Foreskin fibroblast (primary cell): ENCODE measurements at places on chromosomes 4 and X.

GRCh38 chr4:95158626-95159025, 390.1 kb downstream of the UNC5C start:
- DNase-seq = no peak

GRCh38 chrX:57379296-57379695, 92.8 kb downstream of the FAAH2 start:
- DNase-seq = no peak

GRCh38 chr4:57051524-57051923, 58.7 kb downstream of the IGFBP7 start:
- DNase-seq = no peak

- DNase-seq = no peak
Measured at GRCh38 chrX:112889400-112889799, 48.8 kb upstream of the AMOT start.

DNA sequence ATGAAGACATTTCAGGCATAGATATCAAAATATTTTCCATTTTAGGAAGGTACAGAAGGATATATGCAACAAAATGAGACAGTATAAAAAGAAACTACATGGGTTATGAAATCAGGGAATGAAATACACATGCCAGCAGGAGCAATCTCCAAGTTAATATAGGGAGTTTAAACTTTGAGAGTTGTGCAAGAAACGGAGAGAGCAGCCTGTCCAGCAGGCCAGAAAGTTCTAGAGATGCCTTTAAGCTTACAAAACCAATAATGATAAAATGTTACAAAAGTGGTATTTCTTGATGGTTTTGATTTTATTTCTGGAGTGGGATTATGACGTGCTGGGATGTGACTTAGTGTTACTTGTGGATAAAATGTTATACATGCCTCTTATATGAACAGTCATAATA, 2047.9 kb downstream of the ARAP2 start:
- peak; percentile 60 for DNase-seq

DNA sequence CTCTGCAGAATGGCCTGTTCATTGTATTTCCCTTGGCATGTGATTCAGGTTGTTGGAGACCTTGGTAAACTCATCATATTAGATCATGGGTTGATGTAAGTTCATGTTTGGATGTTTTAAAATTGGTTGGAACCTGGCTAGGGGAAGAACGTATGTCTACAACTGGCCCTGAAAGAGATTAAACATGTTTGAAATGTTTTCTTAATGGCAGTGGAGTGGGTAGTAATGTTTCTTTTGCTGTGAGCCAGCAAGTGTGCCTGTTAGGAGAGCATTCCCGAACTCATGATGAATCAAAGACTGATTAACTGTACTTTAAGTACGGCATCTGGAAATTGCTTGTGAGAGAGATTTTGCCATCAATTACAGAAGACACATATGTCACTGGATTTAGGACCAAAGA, 44.5 kb upstream of the SLC4A4 start:
- no peak for DNase-seq

DNA sequence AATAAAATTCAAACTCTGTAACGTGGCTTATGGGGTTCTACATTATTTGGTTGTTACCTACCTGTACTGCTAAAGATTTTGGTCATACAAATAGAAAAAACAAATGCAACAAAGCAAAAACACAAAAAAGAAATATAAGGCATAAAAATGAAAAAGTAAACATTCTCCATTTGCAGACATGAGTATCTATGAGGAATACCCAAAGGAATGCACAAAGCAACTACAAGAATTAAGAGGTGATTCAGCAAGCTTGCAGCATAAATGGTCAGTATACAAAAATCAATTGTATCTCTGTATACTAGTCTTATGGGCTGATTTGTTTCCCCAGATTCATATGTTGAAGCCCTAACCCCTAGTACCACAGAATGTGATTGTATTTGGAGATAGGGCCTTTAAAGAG, 3.6 kb upstream of the PDE5A start:
- DNase-seq = peak; percentile 43

- peak; percentile 54 for DNase-seq
Measured at GRCh38 chr4:5812506-5813229, 80.2 kb downstream of the CRMP1 start.

DNA sequence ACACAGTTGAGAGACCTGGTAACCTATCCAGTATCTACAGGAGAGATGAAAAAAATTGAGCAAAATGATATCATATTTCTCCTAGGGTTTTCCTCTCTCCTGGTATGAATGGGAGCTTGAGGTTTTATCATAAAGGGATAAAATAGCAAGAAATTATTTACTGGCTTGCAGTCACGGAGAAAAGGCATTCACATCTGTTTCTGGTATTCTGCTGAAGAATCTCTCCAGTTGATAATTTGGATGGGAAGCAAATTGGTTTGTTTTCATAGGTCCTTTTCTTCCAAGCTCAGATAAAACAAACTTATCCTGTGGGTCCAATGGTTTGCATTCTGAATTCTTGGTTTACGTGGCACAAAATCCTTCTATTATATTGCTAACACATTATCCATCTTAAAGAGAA, 83.1 kb upstream of the GYPA start:
- DNase-seq = no peak

DNA sequence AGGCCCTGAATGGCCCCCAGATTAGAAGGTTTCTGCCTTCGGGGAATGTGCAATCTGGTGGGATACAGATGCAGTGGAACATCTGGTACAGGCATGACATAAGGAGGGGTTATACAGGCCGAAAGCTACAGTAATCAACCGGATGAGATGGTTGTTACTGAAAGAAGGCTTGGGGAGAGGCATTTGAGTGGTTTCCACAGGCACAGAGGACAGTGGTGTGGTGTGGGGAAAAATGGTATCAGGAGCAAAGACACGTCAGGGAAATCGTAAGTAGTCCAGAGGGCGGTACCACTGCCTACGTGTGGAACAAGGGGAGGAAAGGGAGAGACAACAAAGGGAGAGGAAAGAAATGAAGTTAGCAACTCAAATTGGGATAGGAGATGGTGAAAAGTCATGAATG, 3.0 kb downstream of the PDLIM3 start:
- no peak for DNase-seq

GRCh38 chrX:153488231-153488914, 6.4 kb upstream of the BGN start:
- peak; percentile 65 for DNase-seq

- DNase-seq = peak; percentile 62
Measured at GRCh38 chrX:110384490-110384889, 25.8 kb downstream of the RTL9 start.

DNA sequence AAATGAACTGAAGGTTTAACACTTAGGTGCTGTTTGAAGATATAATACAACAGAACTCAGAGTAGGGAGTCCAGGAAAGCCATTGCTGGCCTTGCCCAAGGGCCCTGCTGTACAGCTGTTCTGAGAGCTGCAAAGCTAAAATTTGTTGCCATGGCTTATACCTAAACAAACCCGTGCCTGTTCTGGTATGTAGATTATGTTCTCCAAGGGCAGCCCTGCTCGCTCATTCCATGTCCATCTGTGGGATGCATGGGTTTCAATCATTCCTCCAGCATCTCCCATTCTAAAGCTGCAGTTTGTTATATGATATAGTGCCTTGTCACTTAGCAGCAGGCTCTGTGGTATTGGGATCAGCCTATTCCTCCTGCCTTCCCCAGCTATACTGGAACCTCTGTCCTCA, 80.8 kb upstream of the BMPR1B start:
- DNase-seq = no peak

- DNase-seq = no peak
Measured at GRCh38 chr4:144310535-144310934, 170.0 kb upstream of the GYPA start.

DNA sequence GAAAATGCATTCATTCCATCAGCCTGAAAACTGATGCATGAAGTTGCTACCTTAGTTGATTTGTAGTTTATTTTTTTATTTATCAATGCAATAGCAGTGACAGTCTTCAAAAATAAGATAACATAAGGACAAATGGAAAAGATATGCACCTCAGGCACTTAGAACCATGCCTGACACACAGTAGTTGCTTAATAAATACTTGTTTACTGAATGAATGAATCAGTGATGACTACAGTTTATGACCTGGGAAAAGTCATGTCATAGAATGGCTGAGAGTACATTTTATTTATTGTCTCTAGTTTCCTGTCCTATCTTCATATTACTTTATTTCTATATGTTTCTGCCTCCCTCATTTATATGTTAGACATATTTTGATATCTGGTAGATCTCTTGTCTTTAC, 171.8 kb downstream of the TLL1 start:
- DNase-seq = no peak

- DNase-seq = peak; percentile 26
Measured at GRCh38 chr4:100306018-100306417, 115.8 kb upstream of the DDIT4L start.

DNA sequence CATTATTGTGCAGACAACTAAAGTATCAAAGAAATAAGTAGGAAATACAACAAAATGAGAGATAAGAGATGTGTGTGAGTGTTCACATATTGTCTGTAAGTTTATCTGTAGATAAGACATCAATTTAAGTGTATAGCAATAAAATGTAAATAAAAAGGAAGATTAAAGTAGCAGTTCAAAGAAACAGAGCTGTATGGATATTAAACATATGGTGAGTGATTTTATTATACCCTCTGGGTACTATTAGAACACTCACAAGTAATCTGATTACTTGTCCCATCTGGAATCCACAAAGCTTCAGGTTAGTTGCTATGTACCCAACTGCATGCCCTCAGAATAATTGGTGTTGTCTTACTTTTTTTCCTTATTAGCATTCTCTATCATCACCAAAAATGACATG, 747.9 kb upstream of the ADGRL3 start:
- DNase-seq = no peak

- no peak for DNase-seq
Measured at GRCh38 chr4:100284129-100284880, 94.0 kb upstream of the DDIT4L start.

GRCh38 chrX:97446298-97446882, 562.7 kb downstream of the RPA4 start:
- DNase-seq = no peak

DNA sequence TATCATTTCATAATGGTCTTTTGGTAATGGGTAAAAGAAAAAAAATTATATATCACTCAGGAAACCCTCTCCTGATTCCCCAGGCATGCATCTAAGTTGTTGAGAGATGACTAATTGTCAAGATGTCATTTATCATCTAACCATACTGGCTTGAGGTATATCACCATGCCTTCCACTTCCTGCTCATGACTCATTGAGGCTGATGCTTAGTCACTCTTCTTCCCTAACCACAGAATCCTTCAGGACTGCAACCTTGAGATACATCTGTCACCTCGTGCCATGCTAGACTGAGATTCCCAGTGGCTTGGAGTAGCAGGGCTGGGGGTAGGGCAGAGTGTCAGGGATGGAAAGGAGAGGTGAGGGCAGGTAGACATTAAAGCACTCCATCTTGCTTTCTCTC, 782.5 kb upstream of the INTU start:
- DNase-seq = peak; percentile 96

- DNase-seq = no peak
Measured at GRCh38 chrX:20743046-20743445, 476.3 kb upstream of the RPS6KA3 start.

DNA sequence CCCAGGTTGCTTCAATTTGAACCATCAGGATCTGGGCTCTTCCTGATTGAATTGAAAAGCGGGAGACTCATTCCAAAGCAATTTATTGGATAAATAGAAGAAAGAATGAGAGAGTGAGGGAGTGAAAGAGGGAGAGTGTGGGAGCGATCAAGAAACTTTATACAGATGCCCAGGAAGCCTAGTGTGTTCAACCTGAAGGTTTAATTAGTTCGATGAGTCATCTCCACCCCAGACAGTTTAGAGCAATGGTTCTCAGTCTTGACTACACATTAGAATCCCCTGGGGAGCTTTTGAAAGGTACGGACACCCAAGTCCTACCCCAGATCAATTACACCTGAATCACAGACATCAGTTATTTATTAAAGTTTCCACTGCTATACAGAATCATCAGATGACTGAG, 61.5 kb downstream of the GEMIN8 start:
- DNase-seq = no peak

GRCh38 chr4:7145291-7145934, 46.9 kb upstream of the SORCS2 start:
- no peak for DNase-seq

- no peak for DNase-seq
Measured at GRCh38 chr4:104393655-104394324, 100.9 kb downstream of the CXXC4 start.

DNA sequence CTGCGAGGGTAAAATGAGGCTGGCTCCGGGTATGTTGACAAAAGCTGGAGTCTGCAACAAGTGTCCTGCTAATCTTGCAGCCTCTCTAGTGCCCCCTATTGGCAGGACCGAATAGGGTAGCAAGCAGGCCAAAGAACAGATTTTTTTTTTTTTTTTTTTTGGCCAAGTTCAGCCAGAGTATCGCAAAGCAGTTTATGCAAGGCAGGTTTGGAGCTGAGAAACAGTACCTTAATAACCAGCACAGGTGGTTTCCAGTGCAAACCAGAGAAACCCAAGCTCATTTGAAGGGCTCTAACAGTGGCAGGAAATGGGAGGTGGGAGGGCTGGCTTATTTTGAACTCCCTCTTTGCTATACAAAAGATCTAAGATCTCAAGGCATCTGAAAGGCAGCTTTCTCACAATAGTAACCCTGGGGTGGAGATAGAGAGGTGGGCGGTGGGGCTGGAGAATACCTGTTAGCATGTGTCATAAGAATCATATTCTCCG, 38.2 kb upstream of the OCIAD2 start:
- no peak for DNase-seq

DNA sequence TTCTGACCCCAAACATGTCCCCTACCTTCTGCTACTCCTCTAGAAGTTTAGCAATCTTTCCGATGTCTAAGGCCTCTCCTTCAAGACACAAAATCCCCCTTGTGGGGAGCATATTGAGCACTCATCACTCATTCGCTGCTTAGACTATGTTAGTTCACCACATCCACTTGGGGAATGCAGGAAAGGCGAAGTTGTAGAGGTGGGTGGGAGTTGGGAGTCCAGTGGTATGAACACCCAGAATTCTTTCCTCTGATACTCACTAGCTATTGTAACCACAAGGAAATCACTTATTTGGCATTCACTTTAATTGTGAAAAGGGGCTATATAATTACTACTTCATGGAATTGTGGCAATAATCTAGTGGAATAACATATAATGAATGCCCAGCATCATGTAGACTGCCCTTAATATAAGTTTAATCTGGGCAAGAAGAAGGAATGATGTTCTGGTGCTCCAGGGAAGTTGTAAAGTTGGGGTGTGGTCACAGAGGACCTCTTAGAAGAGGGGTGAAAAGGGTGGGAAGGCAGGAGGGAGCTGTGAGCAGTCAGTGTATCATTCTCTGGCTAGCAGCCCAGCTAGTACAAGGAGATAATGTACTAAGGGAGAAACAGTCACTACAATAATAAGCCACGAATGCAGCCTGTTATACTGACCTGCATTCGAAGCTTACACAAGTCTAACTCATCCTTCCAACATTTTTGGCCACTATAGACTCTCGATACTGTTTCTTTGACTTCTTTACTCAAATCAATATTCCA, 468.2 kb upstream of the DIPK2B start:
- DNase-seq = peak; percentile 92

DNA sequence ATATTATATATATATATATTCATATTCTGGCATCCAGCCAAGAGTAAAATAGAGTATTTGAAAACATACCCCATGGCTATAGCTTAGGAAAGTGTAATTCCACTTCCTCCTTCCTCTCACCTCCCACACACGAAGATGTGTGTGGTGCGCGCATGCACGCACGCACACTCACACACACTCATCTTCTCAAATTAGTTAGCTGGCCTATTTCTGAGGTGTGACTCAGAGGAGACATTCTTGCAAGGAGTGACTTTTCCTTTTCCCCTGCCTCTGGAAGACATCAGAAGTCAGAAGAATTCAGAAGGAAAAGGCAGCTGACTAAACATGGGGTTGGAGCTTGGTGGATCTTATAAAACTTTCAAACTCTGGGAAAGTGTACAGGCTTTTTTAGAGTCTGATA, 8.8 kb downstream of the ENPEP start:
- DNase-seq = peak; percentile 80

GRCh38 chr4:125368671-125369081, 53.9 kb downstream of the FAT4 start:
- DNase-seq = peak; percentile 78
